ENCODE measurements at places on chromosomes 4 and X. TPM values are rescaled to one million over a fixed set of nuclear protein-coding genes. Genes with fewer than 3 reads are reported as not detected.

The USP53 gene
- 143 TPM for total RNA-seq

The MAGEB10 gene
- not detected for total RNA-seq

The SCLT1 gene
- total RNA-seq: 14.0 TPM

The SLC9B1 gene
- 0.73 TPM for total RNA-seq

The DKK2 gene
- 0.39 TPM for total RNA-seq

The HAND2 gene
- total RNA-seq: 15.4 TPM

The IL3RA gene
- not detected for total RNA-seq

The ZNF718 gene
- 6.6 TPM for total RNA-seq

The SLC4A4 gene
- total RNA-seq: under 0.01 TPM

The ERAS gene
- 0.37 TPM for total RNA-seq

The ARMCX6 gene
- 13.5 TPM for total RNA-seq

The TLR3 gene
- 3.9 TPM for total RNA-seq

The GRK4 gene
- 5.7 TPM for total RNA-seq

The PDLIM5 gene
- 107 TPM for total RNA-seq

The TEC gene
- total RNA-seq: 1.6 TPM

The RTL5 gene
- 1.1 TPM for total RNA-seq

The STBD1 gene
- 2.0 TPM for total RNA-seq

The PPEF1 gene
- not detected for total RNA-seq

The CCSER1 gene
- not detected for total RNA-seq

The TRIML2 gene
- total RNA-seq: not detected

The MAGED2 gene
- 87.8 TPM for total RNA-seq

The NLRP2B gene
- total RNA-seq: not detected

The FGF2 gene
- 17.8 TPM for total RNA-seq

The FAM47A gene
- not detected for total RNA-seq

The HS6ST2 gene
- 0.20 TPM for total RNA-seq

The RNF212 gene
- 1.6 TPM for total RNA-seq

The FAM3A gene
- total RNA-seq: 23.3 TPM

The MAGEB18 gene
- total RNA-seq: not detected

The SPANXN4 gene
- total RNA-seq: not detected

The DMD gene
- 1.8 TPM for total RNA-seq

The PLP2 gene
- 73.1 TPM for total RNA-seq

The SPON2 gene
- 267 TPM for total RNA-seq

The AREG gene
- total RNA-seq: 4.7 TPM

The HSFX2 gene
- not detected for total RNA-seq

The GAGE12C gene
- not detected for total RNA-seq

The BLOC1S4 gene
- total RNA-seq: 11.8 TPM

The RPS6KA6 gene
- total RNA-seq: 1.1 TPM

The LIAS gene
- total RNA-seq: 12.5 TPM

The SSX3 gene
- not detected for total RNA-seq

The WDR45 gene
- total RNA-seq: 62.8 TPM

The TXK gene
- 0.37 TPM for total RNA-seq

The FAAH2 gene
- not detected for total RNA-seq

The IBSP gene
- total RNA-seq: not detected

The SLC7A11 gene
- 10.3 TPM for total RNA-seq

The ZFP42 gene
- total RNA-seq: 0.59 TPM
